HFFc6 (cell line): ENCODE measurements at places on chromosomes 5 and 9. TPM values are rescaled to one million over a fixed set of nuclear protein-coding genes. Genes with fewer than 3 reads are reported as not detected.

The SLC34A3 gene
- total RNA-seq: not detected in 3 replicates

DNA sequence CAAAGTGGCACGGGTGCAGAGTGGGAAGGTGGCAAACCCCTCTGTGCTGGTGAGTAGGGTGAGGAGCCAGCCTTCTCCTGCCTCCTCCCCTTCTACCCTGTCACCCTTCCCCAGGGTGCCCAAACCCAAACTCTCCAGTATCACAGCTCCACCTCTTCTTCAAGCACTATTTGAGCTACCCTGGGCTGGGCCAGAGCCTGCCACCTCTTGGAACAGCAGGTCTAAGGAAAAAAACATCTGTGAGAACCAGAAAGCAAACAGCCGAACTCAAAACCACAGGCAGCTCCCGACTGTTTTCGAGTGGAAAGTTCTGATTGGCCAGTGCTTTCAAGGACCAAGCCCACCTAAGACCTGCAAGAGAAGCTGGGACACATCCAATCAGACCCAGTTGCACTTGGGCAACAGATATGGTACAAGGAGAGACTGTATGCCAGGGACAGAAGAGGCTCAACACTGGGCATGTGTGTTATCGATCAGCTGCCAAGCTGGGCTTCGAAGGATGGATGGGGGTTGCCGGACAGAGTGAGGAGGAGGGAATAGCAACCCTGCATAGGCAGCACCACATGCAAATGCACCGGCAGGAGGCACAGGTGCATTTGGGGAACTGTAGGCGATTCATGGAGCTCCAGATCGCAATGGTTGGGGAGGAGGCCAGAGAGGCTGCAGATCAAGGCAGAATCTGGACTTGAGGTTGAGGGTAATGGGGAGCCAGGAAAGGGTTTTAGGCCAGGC, 19.7 kb downstream of the ACSL6 start:
- no peak overlapping the region for H3K27ac ChIP-seq
- DNase-seq: no peak
- H3K27me3 ChIP-seq: peaks cover 15% of the 10 kb centered on the region
- no peaks in the 10 kb centered on the region for H3K4me1 ChIP-seq
- H3K36me3 ChIP-seq: no peaks in the 10 kb centered on the region

DNA sequence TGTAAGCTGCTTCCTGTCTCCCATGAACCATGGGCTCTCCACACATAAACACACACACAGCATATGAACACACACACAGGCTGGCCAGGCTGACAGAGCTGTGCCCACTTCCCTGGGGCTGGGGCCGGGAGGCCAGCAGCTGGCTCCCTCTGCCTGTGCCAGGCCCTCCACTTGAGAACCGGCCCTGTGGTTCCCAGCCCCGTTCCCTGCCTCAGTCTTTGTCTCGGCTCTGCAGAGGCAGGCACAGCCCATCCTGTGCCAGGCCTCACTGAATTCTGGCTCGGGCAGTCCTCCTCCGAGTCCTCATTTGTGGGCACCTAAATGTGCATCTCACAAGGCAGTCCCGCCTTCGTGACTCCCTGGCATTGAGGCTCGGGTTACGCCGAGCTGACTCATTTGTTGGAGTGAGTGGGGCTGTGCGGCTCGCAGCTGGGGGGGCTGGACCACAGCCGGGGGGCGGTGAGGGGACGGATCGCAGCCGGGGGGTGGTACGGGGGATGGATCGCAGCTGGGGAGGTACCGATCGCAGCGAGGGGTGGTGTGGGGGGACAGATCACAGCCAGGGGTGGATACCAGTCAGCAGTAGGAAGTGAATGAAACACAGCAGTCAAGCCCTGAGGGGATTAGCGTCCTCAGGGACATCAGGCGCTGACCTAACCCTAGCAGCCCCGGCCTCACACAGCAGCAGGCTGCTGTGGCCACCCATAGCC, 72.3 kb downstream of the PSMB7 start:
- H3K27ac ChIP-seq: peak overlapping the region; percentile 91
- H3K4me3 ChIP-seq: peak overlapping the region; percentile 81
- H3K36me3 ChIP-seq: peaks cover 17% of the 10 kb centered on the region

GRCh38 chr5:150059623-150060022, 26.7 kb downstream of the CSF1R start:
- H3K27me3 ChIP-seq: peaks cover 3% of the 10 kb centered on the region; the same call in 1 of the 2 replicates
- H3K4me3 ChIP-seq: no peak overlapping the region
- peaks cover 52% of the 10 kb centered on the region for H3K4me1 ChIP-seq
- H3K27ac ChIP-seq: peak overlapping the region; percentile 98
- H3K36me3 ChIP-seq: peaks cover 19% of the 10 kb centered on the region; the same call in 1 of the 2 replicates
